LNCaP clone FGC (cell line): ENCODE measurements at places on chromosomes 4 and X.

GRCh38 chr4:55979562-55979961 lies 30.8 kb downstream of the CEP135 start:
- no peak for DNase-seq

DNA sequence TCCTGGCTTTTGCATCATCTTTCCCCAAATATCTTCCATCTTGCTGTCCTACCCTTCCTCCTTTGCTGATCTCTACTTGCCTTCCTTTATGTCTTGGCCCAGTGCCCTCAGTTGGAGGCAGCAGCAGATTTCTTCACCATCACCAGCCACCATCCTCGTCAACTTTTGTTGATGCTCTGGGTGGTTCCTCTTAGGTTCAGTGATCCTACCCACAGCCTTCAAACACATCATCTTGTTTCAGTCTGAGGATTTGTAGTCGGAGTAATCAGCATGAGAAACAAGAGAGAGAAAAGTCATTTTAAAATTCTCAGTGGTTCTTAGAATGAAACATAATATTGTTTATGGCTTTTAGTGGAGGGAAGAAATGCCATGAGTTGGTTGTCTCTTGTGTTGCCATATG lies 65.8 kb downstream of the FTHL17 start:
- DNase-seq, result no peak

- DNase-seq, result no peak
Measured at GRCh38 chrX:134371133-134371532, 88.8 kb upstream of the HPRT1 start.

DNA sequence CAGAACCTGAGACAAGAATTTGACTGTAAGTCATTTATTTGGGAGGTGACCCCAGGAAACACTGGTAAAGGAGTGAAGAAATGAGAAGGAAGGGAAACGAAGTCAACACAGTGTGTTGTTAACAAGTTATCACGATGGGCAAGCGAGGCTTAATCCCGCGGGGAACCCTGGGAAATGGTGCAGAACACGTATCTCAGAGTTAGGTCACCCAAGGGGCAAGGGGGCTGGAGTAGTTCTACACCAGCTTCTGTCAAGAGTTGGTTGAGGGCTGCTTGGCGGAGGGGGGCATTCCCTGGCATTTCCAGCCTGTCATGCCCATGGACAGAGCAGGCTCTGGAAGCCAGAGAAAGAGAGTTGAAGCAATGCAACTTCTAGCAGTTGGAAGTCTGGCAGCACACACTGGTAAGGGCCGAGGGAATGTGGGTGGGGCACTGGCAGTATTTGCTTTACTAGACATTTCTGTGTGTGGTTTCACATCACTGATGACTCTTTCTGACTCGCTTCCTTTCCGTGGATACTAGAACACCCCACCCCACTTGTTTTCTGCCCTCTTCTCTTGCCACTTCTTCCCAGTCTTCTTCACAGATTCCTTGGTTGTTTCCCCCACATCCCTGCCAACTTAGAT lies 52.2 kb upstream of the ADGRG2 start:
- no peak for DNase-seq

DNA sequence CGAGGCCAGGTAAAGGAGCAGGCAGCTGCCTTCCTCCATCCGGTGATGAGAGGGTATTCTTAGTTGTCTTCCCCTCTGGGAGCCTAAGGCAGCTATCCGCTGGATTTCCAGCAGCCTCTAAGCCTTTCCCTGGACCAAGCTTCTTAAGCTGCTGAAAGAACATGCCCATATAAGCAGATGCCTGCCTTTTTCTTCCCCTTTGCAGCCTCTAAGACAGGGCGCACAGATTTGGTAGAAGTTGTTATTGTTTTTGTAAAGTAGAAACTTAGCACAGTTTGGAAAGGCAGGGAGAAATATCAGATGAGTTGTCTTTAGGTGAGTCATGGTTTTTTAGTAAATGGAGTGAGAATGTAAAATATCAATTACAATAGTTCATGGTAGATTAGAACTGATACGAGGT lies 210.8 kb downstream of the ARHGAP10 start:
- DNase-seq, result no peak

GRCh38 chr4:143393195-143393594 lies 56.5 kb downstream of the GAB1 start:
- DNase-seq, result no peak

GRCh38 chrX:105694839-105695238 lies 127.5 kb upstream of the NRK start:
- DNase-seq, result no peak

GRCh38 chrX:44550563-44550962 lies 7.9 kb upstream of the FUNDC1 start:
- DNase-seq, result no peak

- DNase-seq, result no peak
Measured at GRCh38 chr4:175034986-175035705, 117.0 kb downstream of the ADAM29 start.

- no peak for DNase-seq
Measured at GRCh38 chr4:121411151-121411744, 30.4 kb upstream of the QRFPR start.

DNA sequence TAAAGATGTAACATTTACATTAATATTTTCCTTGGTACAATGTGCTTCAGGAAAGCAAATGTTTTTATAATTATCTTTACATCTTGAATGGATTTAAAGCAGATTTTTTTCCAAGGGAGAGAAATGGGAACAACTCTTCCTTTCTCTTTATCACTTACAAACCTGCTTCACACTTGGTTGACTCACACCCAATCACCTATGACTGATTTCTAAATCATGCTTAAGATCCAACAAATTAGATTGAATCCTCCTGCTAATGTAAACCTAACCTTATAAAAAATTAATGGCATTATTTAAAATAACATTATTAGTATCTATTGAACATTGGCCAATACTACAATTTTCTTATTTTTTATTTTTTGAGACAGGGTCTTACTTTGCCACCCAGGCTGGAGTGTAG lies 127.1 kb downstream of the INPP4B start:
- DNase-seq, result no peak

DNA sequence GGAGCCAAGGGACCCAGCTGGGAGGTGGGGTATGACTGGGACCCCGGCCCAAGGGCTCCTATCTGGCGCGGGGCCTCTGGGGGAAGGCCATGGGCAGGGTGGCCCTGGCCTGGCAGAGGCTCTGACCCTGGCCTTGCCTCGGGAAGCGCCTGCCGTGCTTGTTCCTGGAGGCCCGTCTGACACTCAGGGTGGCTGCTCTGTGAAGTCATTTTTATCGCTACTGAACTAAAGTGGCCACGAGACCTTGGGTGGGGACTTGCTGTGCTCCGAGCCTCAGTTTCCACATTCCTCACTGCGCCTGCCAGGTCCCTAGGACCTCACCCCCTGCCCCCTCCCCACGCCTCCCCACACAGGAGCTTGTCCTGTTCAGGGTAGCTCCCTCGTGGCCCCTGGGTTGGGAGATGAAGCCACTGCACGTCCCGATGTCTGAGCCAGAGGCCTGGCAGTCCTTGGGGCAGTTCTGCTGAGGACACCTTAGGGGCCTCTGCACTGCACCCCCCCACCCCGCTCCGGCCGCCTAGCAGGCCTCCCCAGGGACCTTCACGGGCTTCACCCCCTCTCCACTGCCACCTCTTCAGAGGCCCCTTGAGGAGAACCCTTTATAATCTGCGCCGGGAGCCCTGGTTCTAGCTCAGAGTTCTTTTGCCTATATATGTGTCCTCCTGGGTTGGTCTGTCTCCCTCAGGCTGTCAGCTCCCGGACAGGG lies 639 bp upstream of the SORCS2 start:
- no peak for DNase-seq

DNA sequence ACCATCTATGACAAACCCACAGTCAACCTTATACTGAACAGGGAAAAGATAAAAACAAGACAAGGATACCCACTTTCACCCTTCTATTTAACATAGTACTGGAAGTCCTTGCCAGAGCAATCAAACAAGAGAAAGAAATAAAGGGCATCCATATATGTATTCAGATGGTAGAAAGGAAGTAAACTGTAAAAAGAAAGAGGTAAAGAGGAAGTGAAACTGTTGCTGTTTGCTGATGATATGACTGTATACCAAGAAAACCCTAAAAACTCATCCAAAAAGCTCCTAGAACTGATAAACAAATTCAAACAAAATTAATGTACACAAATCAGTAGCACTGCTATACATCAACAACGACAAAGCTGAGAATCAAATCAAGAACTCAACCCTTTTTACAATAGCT lies 538.7 kb upstream of the PABPC4L start:
- DNase-seq, result no peak

DNA sequence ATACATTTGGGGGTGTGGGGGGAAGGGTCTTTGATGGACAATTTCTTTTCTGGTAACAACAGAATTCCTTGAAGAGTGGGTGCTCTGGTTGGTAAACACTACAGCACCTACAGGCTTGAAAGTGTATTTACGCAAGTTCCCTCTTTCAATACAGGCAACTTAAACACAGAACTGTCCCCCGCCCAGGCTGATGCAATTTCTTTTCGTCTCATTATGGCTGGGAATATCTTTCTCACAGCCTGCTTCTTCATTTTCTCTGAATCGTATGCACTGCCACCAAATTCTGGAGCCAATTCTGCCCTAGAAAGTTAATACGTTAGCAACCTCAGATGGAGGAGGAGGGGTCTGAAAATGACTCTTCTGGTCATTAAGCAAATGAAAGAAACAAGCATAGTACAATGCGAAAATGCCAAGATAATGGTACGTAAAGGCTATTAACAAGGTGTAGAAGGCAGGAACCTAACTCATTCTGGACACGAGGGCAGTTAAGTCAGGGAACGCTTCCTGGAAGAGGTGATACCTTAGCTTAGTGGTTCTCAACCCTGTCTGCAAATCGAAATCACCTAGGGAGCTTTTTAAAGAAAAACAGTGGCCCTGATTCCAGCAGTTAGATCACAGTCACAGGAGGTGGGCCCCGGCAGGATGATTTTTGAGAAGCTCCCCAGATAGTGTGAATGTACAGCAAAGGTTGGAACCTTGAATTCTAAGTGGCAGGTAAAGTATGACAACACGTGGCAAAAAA lies 1.0 kb downstream of the AGA start:
- no peak for DNase-seq

DNA sequence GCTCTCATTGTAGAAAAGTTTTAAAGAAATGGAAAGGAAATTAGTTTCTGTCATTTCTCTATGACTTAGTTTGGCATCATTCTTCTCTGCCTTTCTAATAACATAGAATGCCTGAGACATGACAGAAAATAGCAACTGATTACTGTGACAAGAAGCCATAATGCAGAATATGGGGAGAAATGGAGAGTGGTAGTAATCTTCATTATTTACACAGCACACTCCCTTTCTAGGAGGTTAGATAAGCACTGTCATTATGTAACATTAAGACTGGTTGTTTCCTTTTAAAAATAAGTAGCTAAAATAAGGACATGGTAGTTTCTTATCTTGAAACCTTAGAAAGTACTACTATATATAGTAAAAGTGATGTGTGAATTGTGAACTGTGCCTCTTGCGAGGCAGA lies 1227.9 kb upstream of the PABPC4L start:
- DNase-seq, result no peak

DNA sequence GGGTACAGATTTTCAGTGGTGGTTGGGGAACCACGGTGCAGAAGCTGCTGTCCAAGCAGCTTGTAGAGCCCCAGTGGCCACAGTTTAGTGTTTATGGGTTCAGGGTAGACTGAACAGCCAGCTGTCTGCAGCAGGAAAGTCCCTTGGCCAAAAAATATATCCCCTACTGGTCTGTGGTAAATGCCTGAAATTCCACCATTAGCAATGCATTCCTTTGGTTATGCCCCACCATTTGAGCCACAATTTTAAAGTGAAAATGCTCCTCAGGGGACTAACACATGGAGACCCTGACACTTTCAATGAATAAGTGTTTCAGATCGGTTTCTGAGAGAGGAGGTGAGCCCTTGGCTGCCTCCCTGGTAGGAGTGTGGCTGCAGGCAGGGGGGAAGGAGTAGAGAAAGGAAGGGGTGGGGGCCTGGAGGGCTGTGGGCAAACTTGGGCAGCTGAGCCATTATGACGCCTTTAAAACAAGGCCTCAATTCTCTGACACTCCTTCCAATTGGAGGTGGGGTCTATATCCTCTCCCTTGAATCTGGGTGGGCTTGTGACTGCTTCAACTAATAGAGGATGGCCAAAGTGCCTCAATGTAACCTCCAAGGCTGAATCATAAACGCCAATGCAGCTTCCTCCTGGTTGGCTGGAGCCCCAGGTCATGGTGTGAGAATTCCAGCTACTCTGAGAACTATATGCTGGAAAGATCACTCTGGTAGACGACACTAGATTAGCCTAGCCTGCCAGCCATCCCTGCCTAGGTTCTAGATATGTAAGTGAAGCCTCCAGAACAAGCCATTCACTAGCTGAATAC lies 75.8 kb upstream of the ATP6AP2 start:
- no peak for DNase-seq

GRCh38 chr4:77697860-77698590 lies 92.4 kb downstream of the CXCL13 start:
- DNase-seq, result peak; percentile 36

- DNase-seq, result no peak
Measured at GRCh38 chrX:133461231-133461630, 45.9 kb upstream of the GPC4 start.

- no peak for DNase-seq
Measured at GRCh38 chr4:87531621-87532020, 2.4 kb upstream of the SPARCL1 start.

DNA sequence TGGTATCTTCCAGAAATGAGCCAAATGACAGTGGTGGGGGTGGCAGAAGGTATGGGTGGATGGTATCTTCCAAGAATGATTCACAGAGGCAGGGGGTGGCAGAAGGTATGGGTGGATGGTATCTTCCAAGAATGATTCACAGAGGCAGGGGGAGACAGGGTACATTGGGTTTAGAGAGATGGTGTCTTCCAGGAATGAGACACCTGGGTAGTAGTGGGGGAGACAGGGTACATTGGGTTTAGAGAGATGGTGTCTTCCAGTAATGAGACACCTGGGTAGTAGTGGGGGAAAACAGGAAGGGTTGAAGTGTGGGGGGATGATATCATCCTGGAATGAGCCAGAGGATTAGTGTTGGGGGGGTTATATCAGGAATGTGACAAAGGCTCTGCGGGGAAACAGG lies 62.0 kb downstream of the MAOA start:
- no peak for DNase-seq

DNA sequence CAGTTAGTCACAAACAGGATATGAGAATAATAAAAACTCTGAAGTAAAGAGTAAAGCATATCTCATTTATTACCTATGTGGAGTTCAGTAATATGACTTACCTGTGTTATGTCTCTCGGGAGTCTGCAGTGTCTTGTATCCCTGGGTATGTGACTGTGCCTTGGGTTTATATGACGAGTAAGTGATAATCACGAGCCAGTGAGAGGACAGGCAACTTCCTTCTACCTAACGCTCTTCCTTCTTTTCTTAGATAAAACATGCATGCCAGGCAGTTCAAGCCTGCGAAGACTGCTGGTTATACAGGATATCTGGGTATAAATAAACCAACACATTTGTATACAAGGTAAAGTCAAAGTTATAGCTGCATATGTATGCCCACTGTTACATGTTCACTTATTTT lies at the start of gene HPGDS:
TSS of gene HPGDS (minus strand) at position 143 of the 400 bp plus-strand sequence. CDS start 8,207 bp downstream, outside the sequence.
- no peak for DNase-seq
